ENCODE measurements at places on chromosomes 1 and 21.

- DNase-seq = no peak
Observed at GRCh38 chr1:4674676-4675075, 20.3 kb downstream of the AJAP1 start.

GRCh38 chr1:247054992-247055415 is 23.6 kb downstream of the ZNF670 start:
- DNase-seq = no peak

DNA sequence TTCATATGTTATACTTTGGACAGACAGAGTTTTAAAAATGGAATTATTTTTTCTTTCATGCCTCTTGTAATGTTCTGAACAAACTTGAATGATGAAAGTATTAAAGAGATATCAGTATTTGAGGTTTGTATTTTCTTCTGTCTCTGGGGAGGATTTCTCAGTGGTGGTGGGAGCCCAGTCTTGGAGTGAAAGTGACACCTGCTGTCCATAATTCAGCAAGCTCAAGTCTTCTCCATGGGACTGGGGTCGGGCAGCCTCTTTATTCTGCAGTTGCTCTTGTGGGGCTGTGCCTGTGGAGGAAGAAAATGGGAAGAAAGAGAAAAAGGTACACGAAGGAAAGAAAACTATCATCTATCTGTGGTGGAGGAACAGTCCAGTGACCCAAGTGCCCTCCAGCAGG is 56.1 kb downstream of the SMYD2 start:
- DNase-seq = no peak

DNA sequence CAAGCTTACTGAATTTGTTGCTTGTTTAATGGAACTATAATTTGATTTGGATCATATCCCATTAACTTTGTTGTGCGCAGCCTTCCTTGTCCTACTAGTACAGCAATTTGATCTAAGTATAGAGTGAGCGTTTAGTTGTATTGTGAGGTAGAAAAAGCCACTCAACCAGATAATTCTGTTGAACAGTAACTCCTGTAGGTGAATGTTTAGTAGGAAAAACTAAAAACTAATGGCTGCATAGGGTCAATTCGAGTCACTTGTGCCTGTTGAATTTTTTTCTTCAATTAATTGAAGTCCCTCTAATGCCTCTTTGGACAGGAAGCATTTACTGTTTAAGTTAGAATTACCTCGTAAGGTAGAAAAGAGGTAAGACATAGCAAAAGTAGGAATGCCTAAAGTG is 15.0 kb upstream of the EPHX1 start:
- DNase-seq = no peak

GRCh38 chr1:147142886-147143285 is 29.4 kb downstream of the PRKAB2 start:
- no peak for DNase-seq

- DNase-seq = peak; percentile 55
Observed at GRCh38 chr1:204520834-204521709, 4.9 kb downstream of the MDM4 start.

DNA sequence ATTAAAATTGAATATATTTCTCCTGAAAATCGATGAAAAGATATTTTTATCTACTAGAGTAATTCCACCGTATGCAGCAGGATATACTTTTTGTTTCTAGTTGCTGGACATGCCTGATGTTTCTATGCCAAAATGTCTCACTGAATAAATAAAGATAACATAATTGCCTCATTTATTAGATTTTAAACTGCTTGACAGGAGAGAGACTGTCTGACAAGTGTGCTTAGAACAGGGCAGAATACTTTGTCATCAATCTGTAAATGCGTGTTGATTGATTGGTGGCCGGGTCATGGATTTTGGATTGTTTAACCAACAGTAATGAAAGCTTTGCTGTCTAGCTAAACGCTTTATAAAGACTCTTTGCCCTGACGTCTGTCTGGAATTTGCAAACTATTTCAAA is 339.0 kb downstream of the CHRM3 start:
- DNase-seq = no peak

DNA sequence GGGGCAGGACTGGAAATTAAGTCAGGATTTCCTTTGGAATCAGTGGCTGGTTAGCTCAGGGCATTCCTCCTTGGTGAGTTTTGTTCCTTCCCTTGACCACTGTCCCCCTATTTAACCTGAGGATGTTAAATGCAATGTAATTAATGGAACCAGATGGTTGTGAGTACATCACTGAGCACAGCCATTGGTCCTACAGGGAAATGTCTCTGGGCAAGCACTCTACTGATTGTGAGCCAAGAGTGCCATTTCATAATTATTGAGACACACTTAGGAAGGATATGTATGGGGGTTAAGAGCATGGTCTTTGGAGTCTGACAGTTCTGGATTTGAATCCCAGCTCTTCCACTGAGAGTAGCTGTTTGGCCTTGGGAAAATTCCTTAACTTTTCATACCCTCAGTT is 74.4 kb downstream of the SPAG17 start:
- no peak for DNase-seq

DNA sequence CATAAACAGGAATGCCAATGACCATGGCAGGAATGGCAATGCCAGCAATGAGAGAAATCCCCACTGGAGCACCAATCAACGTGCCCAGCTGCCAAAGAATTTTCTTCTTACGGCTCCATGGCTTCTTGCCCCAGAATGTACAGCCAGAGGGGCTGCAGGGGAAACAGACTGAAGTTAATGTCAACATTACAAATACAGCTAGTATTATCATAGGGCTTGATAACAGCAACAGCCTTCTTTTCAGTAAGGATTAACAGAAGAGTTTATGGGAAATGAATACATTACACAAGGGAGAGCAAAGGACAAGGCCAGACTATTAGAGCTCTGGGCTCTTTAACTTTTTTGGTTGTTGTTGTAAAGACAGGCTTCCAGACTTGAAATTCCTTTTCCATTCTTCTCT is 18.2 kb downstream of the RNF19B start:
- DNase-seq = no peak

DNA sequence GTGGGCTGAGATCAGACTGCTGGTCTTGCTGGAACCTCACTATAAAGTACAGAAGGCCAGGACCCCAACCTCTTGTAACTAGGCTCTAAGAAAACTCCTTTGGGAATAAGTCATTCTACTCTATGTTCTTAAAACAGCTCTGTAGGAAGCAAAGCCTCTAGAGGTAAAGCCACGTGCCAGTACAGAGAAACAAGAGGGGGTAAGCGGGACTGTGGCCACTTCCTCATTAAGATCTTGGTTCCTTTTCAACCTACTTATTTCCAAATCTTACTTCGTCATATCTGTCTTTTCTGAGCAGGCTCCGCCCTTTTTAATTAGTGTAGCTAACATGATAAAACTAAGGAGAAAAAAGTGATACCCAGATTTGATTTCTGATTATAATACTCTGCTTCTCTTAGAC is 3.8 kb downstream of the NCSTN start:
- DNase-seq = no peak

GRCh38 chr1:179805291-179806195 is 62.5 kb downstream of the FAM163A start:
- DNase-seq = no peak

DNA sequence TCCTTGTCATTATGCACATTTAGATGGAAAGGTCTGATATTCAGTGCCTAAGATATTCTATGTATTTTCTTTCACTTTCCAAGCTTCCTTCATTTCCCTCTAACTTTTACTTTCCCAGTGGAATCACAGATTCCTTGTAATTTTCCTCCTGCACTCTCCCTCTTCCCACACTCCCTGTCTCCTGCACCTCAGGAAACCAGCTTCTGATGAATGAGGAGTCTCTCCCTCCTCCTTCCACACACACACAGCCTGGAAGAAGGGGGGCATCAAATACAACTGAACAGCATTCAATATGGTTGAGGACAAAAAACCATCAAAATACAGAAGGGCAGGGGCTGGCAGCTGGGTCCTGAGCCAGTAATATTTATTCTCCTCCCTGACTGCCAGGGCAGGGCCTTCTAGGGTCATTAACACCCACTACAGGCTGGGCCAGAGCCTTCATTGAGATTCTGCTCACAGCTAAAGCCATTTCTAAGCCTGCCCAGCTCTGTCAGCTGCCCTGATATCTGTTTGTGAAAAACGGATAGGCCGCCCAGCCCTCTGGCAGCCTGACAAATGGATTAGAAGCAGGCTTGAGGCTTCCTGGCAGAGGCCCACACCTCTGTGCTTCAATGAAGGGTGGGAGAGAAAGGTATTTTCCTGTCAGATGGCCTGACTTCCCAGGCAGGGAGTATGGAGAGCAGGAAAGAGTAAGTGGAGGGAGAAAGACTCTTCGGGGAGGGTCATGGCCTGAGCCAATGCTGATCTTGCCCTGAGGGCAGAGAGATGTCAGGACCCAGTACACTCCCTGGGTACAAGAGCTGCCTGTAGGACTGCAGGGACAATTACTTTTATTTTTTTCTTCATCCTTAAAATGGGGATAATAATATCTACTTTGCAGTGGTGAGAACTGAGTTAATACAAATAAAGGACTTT is 138.9 kb upstream of the SPATA6 start:
- no peak for DNase-seq

DNA sequence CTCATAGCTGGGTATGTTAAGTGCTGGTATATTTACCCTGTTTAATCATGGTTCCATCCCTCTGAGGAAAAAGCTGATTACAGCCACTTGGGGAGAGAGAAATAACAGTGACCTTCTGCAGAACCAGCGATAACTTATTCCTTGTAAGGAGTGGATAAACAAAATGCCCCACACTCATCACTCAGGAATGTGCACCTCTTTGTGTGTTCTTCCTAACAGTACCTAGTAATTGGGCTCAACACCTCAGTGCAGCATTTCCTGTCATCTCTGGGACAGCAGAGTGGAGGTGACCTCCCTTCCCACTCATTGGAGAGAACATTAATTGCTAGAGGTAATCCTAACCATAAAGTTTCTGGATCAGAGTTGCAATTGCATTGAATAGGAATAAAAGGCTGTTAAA is 112.5 kb upstream of the F3 start:
- no peak for DNase-seq

DNA sequence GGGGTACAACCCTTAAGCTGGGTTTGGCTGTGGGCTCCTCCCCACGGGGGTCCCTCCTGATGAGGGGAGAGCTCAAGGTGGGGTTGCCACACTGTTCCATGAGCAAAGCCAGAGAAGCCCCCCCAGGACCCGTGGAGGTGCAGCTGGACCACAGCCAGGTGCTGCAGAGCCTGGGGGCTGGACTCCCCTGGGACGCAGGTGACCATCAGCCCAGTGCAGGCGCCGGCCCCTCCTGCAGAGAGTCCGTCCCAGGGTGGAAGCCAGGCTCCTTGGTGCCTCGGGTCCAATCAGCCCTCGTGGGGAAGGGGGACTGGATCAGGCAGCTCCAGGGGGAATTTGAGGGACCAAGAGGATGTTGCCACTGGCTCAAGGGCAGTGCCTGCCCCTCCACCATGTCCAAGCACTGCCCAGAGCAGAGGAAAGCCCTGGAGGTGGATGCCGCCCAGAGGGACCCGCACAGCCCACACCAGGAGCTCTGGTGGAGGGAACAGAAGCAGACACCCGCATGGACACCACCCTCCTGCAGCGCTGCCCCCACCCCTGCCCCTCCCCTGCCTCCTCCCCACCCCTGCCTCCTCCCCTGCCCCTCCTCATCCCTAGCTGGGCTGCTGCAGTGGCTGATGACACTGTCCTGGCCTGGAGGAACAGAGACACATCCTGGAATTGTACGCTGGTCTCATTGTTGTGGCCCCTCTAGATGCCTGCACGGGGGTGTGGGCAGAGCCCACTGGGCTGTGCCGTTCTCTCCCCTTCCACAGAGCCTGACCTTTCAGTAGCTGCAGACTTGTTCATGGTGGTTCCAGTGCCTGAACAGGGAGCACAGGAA is 30.8 kb upstream of the COL18A1 start:
- no peak for DNase-seq

DNA sequence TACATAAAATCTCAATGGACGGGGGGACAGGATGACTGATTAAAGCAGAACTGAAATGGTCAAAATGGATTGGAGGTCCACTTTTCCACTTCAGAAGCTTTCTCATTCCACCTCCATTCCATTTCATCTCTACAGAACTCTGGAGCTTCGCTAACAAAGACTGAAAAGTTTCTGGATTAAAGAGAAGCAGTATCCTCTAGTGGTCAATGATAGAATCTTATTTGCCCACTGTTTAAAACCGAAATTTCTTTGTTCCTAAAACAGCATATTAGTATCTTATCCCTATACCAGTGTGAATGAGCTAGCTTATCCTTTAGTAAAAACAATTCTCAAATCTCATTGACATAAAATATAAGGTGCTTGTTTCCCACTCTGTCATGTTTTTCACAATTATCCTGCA is 890.6 kb downstream of the KCNT2 start:
- no peak for DNase-seq

DNA sequence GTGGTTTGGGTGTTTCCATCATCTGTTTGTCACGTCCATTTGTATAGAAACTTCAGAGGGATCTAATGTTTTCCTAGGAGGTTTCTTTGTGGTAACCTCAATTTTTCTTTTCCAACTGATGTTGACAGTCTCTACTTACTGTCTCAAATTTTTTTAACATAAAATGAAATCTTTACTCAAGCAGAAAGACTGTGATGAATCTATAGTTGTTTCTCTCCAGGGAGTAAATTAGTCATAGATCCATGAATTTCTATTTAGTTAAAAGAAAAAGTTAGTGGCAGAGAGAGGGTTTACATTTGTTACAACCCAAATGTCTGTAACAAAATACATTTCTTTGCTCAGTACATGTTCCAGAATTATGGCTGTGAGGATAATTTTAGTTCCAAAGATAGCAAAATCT is 161.6 kb downstream of the DISP1 start:
- no peak for DNase-seq

DNA sequence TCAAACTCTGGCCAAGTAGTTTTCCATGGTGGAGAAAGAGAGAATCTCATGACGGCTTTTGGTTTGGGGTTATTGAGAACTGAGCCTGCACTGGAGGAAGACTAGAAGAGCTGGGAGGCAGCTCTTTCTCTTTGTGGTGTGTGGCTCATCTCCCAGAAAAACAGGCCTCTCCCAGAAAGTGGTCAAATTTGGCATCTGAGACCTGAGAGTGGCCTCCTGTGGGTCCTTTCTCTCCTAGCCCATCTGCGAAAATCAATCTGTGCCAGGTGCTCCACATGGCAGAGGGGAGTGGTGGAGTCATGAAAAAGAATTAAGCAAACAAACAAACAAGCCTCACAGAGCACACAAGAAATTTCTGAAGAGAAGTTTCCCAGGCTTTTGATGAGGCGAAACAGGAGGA is 305.0 kb downstream of the ST6GALNAC3 start:
- no peak for DNase-seq

- no peak for DNase-seq
Observed at GRCh38 chr1:115802416-115802815, 33.9 kb upstream of the CASQ2 start.

Measured in stimulated activated CD8-positive, alpha-beta memory T cell treated with anti-CD3 and anti-CD28 coated beads, Interleukin-4, amount 100 ng/mL, for 48 hours (primary cell).